ENCODE measurements at places on chromosomes 11 and 22.
A peak's percentile ranks its signal among the peaks of the same experiment; 100 is the strongest.

GRCh38 chr11:134800130-134800529, 388.1 kb upstream of the B3GAT1 start:
- DNase-seq = no peak

GRCh38 chr11:116426761-116427160, 346.0 kb downstream of the BUD13 start:
- no peak for DNase-seq

DNA sequence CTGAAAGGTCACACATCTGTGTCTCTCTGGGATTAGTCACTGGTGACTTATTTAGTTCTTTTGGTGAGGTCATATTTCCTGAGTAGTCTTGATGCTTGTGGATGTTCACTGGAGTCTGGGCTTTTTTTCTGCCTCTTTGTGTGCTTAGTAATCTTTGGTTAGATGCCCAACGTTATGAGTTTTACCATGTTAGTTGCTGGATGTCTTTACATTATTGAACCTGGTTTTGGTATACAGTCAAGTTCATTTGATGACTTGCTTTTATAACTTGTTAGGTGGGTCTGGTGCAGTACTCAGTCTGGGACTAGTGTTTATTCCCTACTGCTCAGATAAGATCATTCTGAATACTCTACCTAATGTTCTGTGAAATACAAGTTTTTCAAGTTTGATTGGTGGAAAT, 26.2 kb upstream of the SLC37A2 start:
- no peak for DNase-seq

DNA sequence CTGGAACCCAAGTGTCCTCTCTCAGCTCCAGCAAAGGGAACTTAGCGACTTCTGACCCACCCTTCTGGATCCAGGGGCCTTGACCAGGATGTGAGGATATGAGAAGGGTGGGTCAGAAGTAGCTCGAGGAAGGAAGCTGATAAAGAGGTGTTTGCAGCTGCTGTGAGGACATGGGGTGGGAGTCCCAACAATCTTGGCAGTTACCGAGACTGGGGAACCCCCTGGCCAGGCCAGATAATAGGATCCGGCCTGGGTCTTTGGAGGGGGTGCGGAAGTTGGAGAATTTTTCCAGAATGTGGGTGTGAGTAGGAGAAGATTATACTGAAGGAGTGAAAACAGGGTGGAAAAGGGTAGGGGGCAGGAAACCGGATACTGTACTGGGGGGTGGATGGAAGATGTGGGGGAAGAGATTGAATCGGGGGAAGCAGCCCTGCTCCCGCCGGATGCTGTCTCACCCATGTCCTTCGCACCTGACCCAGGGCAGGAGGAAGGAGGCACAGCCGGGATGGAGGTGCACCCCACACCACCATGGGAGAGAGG, 2.8 kb upstream of the MCAM start:
- peak; percentile 41 for DNase-seq

GRCh38 chr22:44143105-44143474, 37.6 kb upstream of the PARVG start:
- DNase-seq = no peak

GRCh38 chr22:50627642-50628542, at the start of gene ARSA:
ARSA (minus strand) TSS chr22:50628152; CDS start chr22:50627779, 373 bp downstream.
- peak; percentile 93 for DNase-seq

GRCh38 chr11:71156301-71156700, 96.1 kb downstream of the SHANK2 start:
- no peak for DNase-seq

- DNase-seq = no peak
Measured at GRCh38 chr22:19997561-19998231, 18.9 kb downstream of the ARVCF start.

DNA sequence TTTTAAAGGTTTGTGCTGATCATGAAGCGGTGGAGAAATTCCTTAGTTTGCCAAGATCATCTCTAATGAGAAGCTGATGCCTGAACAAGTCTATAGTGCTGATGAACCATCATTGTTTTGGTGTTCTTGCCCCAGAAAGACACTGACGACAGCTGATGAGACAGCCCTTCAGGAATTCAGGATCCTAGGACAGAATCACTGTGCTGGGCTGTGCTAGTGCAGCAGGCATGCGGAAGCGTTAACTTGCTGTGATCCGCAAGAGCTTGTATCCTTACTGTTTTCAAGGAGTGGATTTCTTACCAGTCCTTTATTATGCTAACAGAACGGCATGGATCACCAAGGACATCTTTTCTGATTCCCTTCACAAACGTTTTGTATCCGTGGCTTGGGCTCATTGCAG, 104.1 kb downstream of the TBC1D22A start:
- DNase-seq = no peak

GRCh38 chr11:86067851-86068137, 1.1 kb downstream of the PICALM start:
- no peak for DNase-seq

DNA sequence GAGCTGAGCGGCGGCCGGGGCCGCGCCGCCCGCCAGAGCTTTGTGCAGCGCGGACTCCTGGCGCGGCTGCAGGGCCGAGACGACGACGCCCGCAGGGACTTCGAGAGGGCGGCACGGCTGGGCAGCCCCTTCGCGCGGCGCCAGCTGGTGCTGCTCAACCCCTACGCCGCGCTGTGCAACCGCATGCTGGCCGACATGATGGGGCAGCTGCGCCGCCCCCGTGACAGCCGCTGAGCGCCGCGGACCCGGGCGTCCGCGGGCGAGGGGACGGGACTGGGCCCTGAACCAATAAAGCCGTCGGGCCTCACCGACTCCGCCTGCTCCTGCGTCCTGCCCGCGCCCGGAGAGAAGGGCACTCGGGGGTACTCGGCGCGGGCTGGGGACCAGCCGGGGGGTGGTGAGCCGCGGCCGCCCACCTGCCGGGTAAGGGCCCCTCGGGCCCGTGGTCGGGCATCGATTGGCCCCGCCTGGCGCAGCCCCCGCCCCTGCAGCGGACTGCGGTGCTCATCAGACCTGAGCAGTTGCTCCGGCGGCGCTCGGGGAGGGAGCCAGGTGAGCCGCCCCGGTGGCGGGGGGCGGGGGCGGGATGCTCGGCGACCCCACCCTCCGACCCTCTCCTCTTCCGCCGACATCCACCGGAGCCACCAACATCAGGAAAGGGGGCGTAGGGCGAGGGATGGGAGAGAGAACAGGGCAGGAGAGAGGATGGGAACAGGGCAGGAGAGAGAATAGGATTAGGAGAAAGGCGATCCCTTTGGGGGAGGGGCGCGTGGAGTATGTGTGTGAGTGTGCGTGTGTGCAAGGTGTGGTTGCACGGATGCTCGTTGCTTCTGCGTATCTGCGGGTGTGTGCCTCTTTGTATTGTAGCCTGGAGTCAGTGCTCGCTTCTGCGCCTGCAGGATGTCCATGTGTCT, at the start of gene TMEM25:
Gene TMEM25 (plus strand): TSS at position 510 of the 914 bp plus-strand sequence. CDS start 610 bp downstream, outside the sequence.
- peak; percentile 95 for DNase-seq

GRCh38 chr11:62444835-62445234, 26.0 kb downstream of the SCGB1A1 start:
- DNase-seq = no peak

- no peak for DNase-seq
Measured at GRCh38 chr22:18121506-18121905, 10.9 kb downstream of the TUBA8 start.

- DNase-seq = no peak
Measured at GRCh38 chr11:12906501-12906900, 102.6 kb upstream of the RASSF10 start.

- DNase-seq = no peak
Measured at GRCh38 chr22:42866100-42866499, 9.0 kb upstream of the ARFGAP3 start.

DNA sequence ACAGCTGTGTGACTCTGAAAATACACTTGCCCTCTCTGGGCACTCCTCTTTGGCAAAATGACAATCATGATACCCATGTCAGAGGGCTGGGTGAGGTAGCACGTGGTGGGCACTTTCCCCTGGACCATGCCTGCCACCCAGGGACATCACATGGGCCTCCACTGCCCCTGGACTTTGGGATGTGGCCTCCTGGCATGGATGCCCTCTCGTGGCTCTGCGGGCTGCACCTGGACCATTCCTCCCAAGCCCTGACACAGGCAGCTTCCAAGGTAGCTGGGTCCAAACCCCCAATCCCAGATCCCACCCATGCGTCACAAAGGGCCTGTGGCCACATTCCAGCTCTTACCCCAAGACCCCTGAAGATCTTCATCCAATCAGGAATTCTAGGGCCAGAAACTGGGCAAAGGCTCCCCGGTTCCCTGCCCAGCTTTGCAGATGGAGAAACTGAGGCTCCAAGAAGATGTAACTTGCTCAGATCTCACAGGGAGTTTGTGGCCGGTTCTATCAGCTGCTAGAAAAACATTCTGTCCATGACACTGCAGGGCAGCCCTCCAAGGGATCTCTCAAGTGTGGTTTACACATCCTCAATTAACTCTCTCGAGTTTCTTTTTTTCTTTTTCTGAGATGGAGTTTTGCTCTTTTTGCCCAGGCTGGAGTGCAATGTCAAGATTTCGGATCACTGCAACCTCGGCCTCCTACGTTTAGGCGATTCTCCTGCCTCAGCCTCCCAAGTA, 35.4 kb upstream of the CYB5R3 start:
- DNase-seq = no peak

DNA sequence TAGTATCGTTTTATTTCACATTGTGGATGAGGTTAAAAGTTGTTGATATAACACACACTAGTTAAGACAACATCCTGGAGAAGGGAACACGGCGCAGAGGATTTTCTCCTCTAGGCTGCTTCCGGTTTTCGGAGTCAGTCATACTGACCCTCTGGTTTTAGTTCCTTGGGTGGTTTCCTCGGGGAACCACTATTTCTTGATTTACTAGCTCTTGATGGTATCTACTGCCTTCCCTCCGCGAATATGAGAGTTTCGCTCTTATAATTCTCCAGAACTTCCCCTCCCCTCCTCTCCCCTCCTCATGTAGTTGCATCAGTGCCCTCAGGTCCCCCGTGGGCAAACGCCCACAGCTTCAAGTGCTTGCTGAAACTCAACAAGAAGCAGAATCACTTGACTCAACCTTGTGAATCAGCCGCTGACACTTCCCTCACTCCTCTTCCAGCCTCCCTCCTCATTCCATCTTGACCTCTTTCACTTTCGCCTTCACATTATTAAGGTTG, 15.9 kb upstream of the APOBEC3A start:
- DNase-seq = peak; percentile 74

DNA sequence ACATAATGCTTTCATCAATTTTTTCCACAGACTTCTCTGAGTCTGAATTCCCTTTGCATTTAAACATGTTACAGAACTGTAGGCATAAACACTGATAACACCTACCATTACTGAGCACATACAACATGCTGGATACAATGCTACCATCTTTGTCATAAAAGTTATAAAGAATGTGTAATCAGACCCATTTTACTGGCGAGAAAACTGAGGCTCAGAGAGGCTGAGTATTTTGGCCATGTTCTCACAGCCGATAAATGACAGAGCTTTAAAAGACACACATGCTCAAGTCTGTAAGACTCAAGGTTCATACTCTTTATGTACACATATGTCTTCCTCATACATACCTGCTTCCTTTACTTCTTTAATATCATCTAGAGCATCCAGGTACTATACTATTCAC, 2.6 kb downstream of the RRAS2 start:
- DNase-seq = no peak

- DNase-seq = no peak
Measured at GRCh38 chr11:122383186-122383585, 267.2 kb upstream of the BLID start.

GRCh38 chr11:10338287-10338686, 33.4 kb downstream of the ADM start:
- DNase-seq = no peak

GRCh38 chr11:75820645-75821044, 5.6 kb downstream of the UVRAG start:
- no peak for DNase-seq

DNA sequence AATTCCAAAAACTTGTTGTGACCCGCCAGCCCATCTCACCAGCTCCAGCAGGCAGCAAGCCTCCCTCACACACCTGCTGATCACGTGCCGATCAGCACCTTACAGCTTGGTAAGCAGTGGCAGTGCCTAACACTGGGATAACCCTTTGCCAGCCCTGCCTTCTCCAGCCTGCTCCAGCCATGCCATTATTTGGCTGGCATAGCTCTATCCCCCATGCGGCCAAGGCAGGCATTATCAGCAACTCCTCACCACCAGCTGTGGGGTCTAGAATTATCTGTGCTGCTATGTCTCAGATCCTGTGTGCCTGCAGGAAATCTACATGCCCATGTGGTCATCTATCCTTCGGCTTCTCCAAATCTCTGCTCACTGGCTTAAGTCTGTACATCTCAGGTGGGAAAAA, 215.0 kb downstream of the ST3GAL4 start:
- DNase-seq = no peak
